ENCODE measurements at places on chromosomes 7 and 10.

DNA sequence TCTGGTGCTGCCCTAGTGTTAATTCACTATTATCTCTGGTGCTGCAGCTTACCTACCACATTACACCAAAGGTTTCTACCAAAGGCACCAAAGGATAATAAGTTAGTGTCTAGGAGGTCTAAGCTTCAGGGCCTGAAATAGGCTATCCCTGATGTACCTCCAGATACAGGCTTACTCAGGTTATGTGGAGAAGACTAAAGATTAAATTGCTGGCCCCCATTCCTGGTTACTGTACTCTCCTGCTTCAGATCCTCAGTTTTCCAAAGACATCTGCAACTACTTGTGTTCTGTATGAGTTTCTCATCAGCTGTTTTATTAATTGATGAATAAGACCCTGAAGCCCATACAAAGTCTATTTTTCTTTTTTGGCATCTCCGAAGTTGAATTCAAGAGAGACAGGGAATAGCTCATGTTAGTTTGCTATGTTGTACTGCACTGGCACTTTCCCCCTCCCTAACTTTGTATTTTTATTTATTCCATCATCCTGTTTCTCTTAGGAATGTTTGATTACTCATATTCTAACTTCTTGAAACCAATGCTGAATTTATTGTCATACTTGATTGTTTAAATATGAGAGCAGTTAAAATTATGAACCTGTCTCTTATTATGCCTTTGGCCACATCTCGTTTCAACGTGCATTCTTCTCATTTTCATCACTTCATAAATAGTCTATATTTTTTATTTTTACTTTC, 85.9 kb downstream of the PON1 start:
- peak; percentile 3 for DNase-seq

DNA sequence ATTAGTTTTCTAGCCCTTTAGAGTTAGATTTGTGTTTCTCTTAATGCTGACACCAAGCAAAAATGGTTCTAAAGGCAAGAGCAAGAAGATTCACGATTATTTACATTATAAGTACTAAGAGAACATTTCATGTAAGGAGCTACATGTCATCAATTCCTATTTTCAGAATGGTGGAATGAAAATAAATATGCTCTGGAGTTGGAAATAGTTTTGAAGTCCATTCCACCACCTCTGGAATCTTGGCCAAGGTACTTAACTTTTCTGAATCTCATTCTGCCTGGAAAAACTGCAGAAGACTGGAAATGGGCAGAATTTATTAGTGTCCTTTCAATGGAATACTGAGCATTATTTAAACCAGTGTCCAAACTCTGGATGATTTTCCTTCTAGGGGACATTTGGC, 125.1 kb upstream of the RAB11FIP2 start:
- DNase-seq: no peak

DNA sequence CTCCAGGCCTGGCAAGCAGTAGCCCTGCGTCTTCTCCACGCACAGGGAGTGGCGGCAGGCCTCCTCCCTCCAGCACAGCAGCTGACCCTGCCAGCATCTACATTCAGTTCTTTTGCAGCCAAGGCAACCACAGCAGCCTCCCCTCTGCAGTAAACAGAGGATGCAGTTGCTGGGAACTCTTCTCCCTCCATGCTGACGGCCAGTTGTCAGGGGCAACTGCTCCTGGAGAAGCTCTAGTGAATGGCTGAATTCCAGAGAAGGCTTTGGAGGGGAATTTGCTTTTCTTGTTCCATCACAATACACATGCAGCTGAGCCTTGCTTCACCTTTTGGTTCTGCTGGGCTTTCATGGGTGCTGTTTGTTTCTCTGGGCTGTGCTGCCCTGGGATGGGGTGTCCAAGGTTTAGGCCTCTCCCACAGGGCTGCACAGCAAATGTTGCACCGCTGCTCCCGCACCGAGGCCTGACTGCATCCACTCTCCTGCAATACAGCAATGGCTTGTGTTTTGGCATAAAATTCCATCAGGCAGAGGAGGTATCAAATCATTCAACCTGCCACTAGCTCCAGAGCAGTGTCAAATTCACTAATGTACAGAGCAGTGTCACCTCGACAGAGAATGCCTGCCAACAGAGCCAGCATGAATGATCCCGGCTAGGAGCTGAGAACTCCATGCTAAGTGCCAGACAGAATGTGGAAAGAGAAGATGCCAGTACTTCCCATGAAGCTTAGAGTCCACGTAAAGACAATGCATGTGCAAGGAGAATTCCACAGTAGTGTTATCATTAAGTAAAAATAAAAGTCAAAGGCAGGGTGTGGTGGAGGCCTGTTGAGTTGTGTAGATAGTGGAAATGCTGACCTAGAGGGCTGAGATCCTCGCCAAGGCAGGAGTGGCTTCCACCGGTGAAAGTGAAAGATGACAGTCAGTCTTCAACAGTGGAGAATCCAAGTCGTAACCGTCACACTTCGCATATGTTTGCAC, 399.6 kb downstream of the DPP6 start:
- DNase-seq: no peak

GRCh38 chr10:48564466-48565160, 40.3 kb downstream of the ARHGAP22 start:
- DNase-seq: no peak

DNA sequence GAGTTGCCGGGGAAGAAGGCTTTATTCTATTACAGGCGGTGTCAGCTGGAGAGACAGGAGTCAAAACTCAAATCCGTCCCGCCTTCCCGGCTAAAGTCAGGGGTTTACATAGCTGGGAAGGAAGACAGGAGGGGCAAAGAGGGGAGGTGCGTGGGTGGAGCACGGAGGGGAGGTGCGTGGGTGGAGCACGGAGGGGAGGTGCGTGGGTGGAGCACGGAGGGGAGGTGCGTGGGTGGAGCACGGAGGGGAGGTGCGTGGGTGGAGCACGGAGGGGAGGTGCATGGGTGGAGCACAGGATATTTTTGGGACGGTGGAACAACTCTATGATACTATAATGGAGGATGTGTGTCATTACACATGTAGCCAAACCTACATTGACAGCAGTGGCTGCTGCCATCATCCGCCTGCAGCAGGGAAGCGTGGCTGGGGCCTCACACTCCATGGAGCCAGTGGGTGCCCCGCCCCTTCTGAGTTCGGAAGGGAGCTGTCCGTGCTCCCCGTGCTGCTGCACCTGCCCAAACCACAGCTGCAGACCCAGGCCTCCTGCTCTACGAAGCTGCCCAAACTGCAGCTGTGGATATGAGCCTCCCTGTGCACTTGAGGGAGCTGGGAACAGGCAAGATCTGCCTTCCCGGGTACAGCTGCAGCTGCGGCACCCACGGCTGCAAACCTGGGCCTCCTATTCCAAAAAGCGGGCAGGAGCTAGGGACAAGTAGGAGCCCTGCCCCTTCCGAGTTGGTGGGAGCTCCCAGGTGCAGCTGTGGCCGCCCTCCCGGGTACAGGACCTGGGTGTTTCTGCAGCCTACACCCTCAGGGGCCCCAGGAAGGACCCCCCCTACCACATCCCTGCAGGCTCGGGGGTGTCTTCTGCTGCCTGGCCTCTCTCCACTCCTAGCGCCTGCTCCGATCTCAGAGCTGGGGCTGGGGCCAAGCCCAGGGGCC, 119.4 kb downstream of the DYNC2I1 start:
- DNase-seq: no peak

DNA sequence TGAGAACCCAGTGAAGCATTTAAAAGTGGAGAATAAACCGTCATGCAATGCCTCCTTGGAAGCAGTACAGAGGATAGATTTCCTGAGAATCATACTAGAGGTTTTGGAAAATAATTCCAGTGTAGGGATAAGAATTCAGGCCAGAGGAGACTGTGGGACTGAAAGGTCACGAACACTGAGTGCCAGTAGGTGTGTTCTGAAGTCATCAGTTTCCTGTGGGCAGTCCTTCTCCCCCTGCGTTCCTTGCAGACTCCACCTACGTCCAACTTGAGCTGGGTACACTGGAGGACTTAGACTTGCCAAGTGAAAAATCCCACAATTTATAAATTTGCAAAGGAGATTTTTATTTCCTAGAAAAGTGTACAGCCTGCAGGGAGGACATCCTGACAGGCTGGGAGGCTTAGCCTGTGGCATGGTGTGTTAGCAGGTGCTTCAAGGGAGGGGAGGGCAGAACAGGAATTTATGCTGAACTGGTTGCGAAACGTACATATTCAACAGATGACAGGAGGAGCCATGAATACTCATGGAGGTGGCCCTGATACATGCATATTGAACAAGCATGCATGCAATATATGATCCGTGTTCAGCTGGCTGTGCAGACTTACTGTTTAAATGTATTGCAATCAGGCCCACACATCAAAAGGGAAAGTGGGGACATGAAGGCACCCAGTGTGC, 72.9 kb upstream of the POM121L12 start:
- DNase-seq: no peak

GRCh38 chr10:11322698-11323097, 288.8 kb downstream of the USP6NL start:
- no peak for DNase-seq

- peak; percentile 96 for DNase-seq
Observed at GRCh38 chr10:112919721-112920120, 30.3 kb upstream of the TCF7L2 start.

GRCh38 chr10:89348481-89348880, 20.7 kb downstream of the IFIT3 start:
- DNase-seq: no peak

- peak; percentile 81 for DNase-seq
Observed at GRCh38 chr7:30027065-30027456, 559 bp upstream of the FKBP14 start.

DNA sequence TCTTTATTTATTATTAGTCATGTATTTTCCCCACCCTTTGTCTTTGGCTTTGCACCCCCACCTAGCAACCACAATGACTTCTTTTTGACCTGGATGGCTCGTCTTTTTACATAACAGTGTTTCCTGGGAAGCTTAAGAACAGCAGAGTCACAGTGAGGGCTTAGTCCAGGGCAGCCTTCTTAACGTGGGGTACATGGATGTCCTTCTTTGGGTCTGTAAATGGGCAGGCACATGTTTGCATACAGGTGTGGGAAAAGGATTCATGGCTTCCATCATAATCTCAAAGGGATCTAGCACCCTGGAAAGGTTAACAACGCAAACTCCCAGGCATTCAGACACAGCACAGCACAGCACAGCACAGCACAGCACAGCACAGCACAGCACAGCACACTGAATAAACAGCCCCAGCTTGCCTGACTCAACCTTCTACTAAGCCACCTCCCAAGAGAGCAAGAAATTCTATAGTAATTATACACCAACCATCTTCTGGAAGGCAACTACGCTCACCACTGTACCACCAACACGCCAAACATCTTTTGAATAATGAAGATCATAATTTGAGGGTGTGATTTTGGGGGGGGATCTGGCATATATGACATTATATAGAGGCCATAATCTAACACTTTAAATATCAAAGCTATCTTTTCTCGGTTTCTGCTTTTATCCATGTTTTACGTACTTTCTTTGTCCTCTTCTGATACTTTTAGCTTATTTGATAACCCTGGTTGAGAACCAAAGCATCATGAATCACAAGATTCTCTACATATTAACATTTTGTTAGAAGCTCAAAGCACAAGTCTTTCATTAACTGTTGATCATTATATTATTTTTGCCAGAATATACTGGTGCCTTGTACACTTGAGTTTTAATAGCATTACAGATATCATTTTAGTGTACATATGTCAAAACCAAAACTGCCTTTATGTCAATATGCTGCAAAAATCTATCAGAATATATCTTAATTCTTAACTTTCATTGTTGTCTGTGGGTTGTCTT, 177.2 kb upstream of the KLF14 start:
- DNase-seq: peak; percentile 60

DNA sequence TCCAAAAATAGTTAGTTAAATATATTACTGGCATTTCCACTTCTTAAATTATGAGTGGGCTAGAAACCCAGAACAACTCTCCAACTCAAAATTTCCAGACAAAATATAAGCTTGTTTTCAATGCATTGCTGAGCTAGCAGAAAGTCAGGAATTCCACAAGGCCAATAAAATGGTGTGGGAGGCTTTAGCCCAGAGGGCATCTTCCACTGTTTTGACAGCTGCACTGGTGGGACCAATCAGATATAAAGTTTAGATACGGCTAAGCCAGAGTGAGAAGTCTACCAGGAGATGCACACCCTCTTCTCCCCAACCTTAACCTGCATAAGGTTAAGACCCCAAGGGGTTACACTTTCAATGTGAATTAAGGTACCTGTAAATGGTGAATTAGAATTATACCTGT, 76.6 kb downstream of the AMPH start:
- no peak for DNase-seq

DNA sequence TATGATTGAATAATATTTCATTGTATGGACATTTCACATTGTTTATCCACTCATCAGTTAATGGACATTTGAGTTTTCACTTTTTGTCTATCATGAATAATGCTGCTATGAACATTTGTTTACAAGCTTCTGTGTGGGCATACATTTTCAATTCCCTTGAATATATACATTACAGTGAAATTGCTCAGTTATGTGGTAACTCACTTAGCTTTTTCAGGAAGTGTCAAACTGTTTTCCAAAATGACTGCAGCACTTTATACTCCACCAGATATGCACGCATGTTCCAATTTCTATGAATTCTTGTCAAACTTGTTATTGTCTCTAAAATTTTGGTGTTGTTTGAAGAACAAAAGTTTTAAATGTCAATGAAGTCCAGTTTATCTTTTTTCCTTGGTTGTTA, 401.2 kb downstream of the THSD7A start:
- no peak for DNase-seq

DNA sequence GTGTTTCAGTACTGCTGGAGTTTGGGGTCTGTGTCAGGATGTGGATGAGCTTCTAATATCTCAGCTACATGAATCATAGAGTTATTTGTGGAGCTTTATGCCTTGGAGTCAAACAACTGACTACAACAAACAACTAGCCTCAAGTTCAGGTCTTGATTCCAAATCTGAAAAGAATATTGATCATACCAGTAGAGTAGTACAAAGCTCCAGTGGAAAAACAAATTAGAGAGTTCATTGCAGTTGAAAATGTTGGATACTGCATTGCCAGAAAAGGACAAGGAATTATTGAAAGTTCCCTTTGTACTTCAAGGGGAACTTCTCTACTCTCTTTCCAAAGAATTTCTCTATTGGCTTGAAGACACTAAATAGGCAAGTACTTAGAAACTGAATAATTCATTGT, 117.6 kb upstream of the CTTNBP2 start:
- no peak for DNase-seq

GRCh38 chr7:37718585-37718984, 35.0 kb downstream of the GPR141 start:
- DNase-seq: no peak

- DNase-seq: no peak
Observed at GRCh38 chr10:51384971-51385370, 310.7 kb downstream of the PRKG1 start.

- no peak for DNase-seq
Observed at GRCh38 chr7:137480824-137481365, 137.4 kb upstream of the PTN start.

GRCh38 chr10:79582096-79582495, 21.9 kb upstream of the SFTPA2 start:
- no peak for DNase-seq

Data from ELR (cell line).